Stimulated activated CD4-positive, alpha-beta T cell treated with anti-CD3 and anti-CD28 coated beads, Interleukin-1b, Interleukin-23, amount 100 ng/mL, for 1 hour (primary cell): ENCODE measurements at places on chromosomes 2 and 18.

GRCh38 chr2:222861411-222862105, 722 bp downstream of the ACSL3 start:
- DNase-seq = peak; percentile 10

- DNase-seq = no peak
These were observed 228.0 kb upstream of the MEX3C start for GRCh38 chr18:51425475-51425874.

GRCh38 chr2:37564356-37564755, 107.1 kb downstream of the CDC42EP3 start:
- DNase-seq = no peak

DNA sequence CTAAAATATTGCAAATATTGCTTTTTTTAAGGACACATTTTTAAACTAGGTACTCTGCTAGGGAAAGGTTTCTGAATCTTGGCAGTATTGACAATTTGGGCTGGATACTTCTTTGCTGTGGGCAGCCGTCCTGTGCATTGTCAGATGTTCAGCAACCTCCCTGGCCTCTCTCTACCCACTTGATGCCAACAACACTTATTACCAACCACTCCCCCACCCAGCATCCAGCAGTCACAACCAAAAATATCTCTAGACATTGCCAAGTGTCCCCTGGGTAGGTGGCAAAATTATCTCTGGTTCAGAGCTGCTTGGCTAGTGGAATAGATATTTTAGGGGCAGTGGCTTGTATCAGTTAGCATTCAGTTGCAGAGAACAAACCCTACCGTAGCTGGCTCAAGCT, 114.3 kb upstream of the PNPT1 start:
- DNase-seq = no peak

DNA sequence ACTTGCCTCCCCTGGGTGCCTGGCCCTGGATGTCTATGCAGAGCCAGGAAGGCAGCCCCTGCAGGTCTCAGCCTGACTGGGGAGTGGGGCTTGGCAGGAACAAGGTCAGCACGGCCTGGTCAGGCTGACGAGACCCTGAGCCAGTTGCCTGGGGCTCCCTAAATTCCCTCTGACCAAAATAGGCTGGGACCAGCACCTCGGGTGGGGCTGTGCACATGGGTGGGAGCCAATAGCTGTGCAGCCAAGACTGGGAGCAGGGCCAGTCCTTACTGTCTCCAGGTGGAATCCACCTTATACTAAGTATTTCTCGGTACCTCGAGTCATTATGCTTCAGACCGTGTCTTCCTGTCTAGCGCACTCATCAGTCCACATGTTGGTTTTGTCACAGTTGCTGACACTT, 11.4 kb upstream of the IL1R2 start:
- no peak for DNase-seq

DNA sequence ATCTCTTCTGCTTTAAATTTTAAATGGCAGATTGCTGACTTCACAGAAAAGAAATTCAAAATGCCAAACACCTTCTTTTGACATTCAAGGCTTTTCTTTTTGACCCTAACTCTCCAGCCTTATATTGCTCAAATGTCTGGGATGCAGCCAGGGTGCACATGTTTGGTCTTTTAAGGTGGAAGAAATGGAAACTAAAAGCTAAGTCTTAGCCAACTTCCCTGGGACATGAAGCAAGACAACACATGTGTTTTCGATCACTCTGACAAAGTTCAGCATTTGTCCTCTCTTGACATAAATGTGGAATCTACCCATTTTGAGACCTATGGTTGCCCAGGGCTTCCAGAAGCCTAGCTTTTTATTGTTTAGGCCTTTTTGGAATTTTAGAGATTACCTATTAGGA, 161.6 kb downstream of the RDH14 start:
- DNase-seq = no peak

DNA sequence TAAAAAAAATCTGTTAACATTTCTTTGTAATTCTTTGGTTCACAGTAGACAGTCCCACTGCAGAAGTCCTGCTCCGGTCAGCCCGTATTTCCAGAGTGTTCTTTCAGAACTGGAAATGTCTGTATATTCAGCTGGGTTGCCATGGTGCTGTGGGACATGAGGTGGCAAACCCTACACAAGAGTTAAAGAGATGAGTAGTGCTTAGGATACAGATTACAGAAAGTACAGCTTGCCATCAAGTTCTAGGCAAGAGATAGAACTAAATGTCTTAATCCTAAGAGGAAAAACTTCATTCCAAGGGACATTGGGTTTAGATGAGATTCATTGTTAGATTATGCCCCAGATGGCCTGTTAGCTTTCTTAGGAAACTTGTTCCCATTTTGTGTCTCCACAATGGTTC, 60.1 kb downstream of the FMNL2 start:
- DNase-seq = no peak

DNA sequence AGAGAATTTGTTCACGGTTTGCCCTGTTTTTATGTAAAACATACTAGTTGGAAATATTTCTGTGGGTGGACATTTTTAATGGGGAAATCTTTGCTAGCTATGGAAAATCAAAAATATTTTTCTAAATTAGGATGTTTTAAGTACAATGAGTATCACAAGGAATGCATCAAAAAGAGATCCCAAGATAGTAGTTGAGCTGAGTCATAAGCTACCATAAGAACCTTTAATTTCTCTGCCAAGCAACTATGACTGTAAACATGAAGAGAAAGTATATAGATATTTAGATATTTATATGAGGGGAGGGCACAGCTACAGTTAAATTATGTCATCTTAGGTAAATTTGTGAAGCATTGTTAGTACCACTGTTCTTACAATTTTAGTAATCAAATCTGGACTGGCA, 646.2 kb downstream of the XIRP2 start:
- no peak for DNase-seq

DNA sequence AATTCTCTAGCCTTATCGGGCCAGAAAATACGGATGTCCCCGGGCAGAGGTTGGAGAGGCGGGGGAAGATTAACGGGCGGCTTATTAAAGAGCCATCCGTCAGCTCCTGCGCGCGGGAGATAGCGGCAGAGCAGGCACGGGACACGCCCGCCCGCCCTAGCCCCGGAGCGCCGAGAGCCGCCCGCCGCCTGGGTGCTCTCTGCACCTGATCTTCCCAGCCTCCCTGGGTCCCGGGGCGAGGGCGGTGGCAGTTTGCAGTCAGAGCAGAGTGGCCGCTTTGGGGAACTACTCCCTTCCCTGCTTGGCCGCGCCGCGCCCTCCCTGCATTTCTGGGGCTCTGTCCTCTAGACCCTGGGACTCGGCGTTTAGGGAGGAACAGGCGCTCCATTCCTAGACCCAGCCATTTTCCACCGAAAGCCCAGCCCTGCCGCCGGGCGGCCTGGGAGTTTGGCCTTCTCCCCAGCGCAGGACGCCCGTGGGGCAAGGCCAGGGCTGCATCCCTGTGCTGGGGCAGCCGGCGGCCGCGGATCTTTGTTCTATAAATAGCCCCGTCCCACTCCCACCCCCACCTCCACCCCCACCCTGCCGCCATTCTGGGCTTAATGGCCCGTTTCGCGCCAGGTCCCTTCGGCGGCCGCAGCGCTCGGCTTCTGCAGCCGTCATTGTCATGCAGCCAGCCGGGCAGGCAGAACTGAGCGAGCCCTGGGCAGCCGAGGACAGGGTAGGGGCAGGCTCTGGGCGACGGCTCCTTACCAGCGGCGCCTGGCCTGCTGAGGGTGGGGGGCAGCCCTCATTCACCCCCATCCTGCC, 6.6 kb downstream of the GAD1 start:
- DNase-seq = no peak

- DNase-seq = no peak
These were observed 34.9 kb downstream of the BCL2L11 start for GRCh38 chr2:111155610-111156009.

- DNase-seq = no peak
These were observed 208.3 kb downstream of the EIPR1 start for GRCh38 chr2:3169106-3169870.

DNA sequence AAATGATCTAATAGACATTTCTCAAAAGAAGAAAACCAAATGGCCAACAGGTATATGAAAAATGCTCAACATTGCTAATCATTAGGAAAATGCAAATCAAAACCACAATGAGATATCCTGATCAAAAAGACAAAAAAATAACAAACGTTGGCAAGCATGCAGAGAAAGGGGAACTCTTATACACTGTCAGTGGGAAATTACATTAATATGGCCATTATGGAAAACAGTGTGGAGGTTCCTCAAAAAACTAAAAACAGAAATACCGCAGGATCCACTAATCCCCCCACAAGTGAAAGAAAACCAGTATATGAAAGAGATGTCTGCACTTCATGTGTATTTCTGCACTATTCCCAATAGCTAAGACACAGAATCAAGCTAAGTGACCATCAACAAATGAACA, 57.7 kb upstream of the CTIF start:
- DNase-seq = no peak

DNA sequence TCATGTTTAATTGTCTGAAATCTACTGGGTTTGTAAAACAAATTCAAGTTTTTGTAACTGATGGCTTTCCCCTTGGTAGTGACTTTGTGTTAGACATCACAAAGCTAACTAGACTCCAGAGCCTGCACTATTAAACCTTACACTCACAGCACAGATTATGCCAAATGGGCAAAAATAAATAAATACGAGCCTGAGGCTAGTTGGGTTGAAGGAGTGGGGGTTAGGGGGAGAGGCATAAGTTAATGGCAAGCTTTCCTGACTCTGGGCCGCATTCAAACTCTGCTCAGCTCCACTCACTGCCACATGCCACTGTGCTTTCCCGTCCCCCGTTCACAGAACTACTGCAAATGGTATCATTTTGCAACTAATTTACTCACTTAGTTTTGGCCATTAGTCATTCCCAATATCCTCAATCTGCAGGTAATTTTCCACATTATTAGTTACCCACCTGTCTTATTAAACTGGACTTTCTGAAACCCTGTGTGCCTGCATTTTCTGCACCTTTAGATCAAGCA, 1079.9 kb upstream of the PIK3C3 start:
- DNase-seq = no peak

DNA sequence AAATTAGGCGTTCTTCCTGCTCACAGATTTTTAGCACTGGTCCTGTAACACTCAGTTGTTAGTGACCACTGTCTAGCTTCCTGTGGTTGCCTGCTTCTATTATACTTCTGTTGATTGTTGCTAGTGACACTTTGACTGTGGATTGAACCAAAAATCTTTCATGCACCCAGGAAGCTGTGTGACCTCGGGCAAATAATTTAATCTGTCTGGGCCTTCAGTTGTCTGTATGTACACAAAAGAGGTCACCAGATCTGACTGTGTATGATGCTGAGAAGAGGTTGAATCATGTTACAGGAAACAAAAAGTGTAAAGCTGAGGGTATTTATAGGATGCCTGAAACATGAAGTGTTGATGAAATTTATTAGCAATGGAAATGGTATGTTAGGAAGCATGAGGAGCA, 12.7 kb downstream of the ICOS start:
- no peak for DNase-seq

DNA sequence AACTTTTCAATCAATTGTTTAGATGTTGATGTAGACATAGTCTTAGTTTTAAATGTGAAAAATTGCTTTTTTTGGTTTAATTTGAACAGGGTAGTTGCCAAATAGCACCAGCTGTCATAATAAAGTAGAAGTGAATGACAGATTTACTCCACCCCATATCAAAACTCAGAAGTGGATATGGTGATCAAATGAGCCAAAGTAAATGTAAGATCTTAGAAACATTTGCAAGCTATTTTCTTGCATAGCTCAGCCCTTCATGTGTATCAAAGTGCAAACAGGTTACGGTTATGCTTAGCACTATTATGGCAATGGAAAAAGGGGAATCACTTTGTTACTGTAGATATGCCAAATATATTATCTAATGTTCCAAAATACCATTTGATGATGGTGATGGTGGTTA, 540.9 kb upstream of the NRP2 start:
- DNase-seq = no peak

DNA sequence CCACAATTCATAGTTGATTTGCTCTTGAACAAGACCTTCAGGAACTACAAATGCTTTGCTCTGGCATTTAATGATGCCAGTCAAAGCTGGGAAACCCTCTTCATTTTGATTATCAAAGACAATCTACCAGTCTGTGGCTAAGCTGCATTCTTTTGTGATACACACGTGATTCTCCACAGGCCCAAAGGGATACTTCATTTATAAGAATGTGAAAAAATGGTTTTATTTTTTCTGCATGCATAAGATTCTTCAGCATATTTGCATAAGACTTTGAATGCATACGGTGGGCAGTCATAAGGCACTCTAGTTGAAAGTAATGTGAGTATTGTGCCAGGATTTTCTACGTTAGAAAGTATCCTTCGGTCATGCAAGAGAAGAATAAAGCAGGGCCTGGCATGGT, 33.0 kb upstream of the ARL5A start:
- no peak for DNase-seq

DNA sequence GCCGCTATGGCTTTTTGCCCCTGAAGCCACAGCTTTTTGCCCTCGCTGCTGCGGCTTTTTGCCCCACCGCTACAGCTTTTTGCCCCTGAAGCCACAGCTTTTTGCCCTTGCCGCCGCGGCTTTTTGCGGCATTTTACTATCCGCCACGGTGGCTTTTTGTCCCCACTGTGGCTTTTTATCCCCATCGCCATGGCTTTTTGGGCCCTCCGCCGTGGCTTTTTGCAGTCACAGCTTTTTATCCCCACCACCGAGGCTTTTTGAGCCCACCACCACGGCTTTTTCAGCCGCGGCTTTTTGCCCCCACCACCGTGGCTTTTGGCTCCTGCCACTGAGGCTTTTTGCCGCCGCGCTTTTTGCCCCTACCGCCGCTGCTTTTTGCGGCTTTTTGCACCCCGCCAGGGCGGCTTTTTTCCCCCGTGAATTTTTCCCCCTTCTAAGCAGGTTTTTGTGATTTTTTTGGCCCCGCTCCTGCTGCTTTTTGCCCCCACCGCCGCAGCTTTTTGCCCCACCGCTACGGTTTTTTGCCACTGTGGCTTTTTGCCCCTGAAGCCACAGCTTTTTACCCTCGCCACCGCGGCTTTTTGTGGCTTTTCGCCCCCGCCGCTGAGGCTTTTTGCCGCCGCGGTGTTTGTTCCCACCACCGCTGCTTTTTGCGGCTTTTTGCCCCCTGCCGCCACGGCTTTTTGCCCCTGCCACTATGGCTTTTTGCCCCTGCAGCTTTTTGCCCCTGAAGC, 2797.2 kb upstream of the TEKT4 start:
- DNase-seq = no peak

GRCh38 chr2:73987109-73987947, 2.6 kb downstream of the TET3 start:
- DNase-seq = no peak

DNA sequence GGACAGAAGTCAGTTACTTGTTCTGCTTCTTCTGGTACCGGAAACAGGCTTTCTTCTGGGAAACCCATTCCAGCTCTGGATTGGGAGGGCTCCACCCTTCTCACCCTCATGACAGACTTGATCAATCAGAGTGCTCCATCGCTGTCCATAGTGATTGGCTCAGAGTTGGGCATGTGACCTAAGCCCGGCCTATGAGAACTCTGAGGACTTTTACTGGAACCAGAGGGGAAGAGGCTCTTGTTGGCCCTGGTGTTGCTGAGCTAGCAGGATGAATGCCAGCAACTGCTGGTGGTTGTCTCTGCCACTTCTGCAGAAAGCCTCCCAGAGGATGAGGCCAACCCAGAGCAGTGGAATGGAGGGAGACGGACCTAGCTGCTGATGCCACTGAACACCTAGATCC, 33.3 kb downstream of the TMEM37 start:
- no peak for DNase-seq
